ENCODE measurements at places on chromosomes 5 and 9.
A peak's percentile ranks its signal among the peaks of the same experiment; 100 is the strongest.

DNA sequence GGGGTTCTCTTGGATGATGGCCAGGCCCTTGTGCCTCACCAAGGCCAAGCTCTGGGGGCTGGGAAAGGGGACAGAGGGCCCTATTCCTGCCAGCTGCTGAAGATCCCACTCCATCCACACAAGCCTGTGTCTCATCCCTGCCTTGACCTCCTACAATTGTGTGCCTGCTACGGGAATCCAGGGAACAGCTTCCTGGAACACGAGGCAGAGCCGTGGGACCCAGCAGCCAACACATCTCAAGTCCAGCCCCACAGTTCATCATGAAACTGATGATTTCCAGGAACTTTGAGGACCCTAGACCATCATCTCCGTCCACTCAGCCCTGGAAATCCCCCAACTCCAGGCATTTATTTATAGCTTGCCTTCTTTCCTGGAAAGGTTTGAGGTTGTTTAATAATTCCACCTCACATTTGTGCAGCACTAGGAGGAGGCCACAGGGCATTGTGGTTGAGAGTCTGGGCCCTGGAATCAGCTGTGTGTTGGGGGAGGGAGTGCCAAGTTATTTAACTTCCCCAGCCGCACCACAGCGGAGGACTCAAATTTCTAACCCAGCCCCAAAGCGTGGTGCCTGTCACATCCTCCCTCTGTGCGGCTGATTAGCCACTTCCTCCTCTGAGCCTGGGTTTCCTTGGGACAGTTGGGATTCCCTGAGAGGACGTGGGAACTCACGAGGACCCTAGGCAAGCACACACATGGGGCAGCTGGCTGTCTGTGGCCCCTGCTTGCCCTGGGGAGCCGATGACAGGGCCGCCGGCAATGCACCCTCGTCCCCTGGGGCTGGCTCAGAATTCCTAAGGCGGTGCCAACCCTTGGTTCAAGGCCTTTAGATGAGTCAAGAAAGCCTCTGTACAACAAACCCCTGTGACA is 58.2 kb upstream of the GGTA1 start:
- peak; percentile 94 for DNase-seq

DNA sequence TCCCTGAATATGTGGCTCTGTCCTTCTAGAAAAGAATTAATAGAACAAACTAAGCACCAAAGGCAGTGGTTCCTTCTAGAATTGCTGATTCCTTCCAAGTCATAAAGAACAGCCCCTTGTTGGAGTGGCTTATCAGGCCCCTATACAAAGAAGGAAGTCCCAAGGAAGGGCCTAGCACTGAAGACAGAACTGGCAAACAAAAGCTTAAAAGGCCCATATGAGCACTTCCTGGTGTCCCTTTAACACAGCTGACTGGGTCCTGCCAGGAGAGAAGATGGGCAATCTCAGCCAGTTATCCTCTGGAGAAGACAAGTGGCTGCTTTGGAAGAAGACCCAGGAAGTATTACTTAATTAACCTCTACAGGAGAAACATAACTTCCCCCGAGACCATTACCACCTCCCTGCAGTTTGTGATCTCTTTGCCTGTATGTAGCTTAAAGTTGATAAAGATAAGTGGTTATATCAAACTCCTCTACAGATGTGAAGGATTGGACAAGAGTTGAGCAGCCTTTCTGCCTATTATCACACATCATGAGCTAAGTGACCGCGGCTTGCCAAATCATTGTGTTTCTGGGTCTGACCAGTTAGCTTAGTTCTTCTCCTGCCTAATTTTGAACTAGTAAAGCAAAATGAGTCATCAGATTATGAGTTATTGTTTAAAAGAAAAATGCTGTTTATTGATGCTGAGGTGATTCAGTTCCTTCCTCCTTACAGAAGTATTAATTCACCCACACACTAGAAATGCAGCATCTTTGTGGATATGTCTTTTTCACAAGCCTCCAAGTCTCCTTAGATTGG is 13.3 kb upstream of the STING1 start:
- DNase-seq: no peak

- no peak for DNase-seq
Observed at GRCh38 chr9:111389406-111389805, 59.4 kb upstream of the OR2K2 start.

- peak; percentile 39 for DNase-seq
Observed at GRCh38 chr5:1014781-1015221, 6.2 kb downstream of the NKD2 start.

DNA sequence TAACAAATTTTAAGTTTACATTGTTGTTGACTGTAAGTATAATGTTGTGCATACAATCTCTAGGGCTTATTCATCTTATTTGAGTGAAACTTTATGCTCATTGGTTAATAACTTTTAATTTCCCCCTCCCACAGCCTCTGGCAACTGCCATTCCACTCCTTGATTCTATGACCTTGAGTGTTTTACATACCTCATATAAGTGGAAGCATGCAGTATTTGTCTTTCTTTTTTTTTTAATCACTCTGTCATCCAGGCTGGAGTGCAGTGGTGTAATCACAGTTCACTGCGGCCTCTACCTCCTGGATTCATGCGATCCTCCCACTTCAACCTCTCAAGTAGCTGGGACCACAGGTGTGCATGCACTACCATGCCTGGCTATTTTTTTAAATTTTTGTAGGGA is 83.9 kb downstream of the KCTD16 start:
- no peak for DNase-seq

DNA sequence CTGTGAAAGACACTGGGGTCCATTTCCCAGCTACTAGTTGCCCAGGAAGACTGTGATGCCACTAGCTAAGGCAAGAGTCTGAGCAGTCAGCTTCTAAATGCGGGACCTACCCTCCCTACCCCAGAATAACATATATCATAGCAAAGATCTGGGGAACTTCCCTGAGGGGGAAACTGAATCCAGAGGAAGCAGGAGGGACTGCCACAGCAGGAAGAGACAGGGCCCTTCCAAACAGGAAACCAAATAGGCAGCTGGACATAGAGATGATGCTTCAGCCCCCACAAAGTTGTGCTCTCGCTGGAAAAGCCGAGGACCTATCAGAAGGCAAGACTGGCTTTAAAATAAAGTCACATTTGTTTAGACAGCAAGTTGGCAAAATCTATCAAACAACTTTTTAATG is 51.1 kb downstream of the KLHL3 start:
- DNase-seq: no peak

DNA sequence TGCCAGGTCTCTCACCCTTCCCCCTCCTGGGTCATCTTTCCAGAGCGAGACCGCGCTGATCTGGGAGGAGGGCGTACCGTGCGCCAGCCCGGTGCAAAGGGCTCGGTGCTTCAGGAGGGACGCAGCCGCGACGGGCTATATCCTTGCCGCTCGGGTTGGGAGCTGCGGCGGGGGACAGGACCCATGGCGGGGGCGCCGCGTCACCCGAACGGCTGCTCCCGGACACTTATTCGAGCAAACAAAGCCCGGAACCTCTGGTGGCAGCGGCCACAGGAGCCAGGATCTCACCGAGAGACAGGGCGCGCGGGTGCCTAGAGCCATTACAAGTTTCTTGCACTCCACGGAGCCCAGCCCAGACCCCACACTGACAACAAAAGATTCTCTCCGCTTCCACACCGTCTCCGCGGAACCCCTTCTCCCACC is 1.3 kb downstream of the SEMA6A start:
- DNase-seq: peak; percentile 78

DNA sequence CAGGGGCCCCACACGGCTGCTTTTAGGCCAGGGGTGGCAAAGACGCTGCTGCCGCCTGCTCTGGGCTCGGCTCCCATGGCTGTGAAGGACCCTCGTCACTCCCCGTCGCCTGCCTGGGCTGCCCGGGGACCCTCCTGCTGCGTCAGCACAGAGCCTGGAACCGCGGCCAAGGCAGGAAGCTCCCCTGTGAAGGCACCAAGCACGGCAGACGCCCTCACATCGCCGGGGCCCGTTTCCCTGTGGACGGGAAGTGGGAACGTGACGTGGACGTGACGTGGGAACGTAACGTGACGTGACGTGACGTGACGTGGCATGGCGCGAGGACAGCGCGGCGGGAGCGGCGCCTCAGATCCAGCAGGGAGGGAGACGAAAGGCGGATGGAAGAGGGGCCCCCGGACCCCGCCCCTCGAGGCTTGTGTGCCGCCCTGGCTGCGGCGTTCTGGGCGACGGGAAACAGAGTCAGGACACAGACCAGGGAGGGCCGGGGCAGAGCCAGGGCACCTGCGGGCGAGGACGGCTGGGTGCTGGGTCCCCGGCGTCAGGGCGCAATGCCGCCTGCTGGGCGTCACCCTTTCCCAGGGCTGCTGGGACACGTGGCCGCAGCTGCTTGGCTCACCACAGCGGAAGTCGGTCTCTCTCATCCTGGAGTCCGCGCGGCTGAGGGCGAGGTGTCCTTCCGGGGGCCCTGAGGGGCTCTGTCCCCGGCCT is 53.1 kb downstream of the MRPL36 start:
- DNase-seq: peak; percentile 72

DNA sequence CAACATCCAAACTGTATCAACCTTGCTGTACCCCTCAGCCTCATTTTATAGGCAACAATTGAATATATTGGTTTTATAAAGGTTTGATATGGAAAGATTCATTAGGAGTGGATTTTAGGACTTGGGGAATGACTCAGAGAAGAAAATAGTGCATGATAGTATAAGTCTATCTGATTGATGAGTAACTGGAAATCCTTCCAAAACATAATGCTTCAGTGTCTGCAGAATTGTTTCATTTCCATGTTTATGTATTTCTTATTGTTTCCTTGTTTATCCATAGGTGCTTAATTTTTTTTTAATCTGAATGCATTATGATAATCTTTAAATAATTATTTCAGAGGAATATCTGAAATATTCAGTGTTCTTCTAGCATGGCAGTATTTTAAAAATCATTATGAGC is 12.6 kb downstream of the JAK2 start:
- DNase-seq: no peak

DNA sequence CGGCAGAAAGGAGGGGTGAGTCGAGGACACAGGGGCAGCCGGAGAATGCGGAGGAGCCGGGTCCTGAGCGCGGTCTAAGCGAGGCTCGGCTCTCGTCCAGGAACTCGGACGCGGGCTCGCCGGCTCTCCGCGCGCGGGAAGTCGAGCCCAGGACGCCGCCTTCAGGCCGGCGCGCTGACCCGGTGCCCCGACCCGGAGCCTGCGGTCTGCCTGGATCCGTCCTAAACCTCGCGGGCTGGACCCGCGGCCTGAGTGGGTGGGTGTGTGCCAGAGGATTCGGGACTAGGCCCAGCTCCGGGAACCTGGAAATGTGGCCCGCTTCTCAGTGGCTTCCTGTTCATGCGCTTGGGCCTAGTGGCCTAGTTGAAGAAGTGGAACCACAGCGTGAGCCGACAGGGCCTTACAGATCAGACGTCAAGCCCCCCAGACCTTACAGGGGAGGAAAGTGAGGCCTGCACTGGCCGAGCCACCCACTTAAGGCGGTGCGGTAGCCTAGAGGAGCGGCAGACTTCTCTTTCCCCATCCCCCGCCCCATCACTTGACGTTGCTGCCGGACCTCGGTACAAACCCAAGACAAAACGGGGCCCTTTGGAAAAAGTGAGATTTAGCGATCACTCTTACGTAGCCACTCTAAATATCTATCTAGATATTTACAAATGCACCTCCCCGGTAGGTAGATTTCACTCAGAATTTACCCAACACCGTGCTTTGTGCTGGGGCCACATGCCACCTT is 1.2 kb downstream of the CDKN2B-AS1 start:
- DNase-seq: peak; percentile 69

DNA sequence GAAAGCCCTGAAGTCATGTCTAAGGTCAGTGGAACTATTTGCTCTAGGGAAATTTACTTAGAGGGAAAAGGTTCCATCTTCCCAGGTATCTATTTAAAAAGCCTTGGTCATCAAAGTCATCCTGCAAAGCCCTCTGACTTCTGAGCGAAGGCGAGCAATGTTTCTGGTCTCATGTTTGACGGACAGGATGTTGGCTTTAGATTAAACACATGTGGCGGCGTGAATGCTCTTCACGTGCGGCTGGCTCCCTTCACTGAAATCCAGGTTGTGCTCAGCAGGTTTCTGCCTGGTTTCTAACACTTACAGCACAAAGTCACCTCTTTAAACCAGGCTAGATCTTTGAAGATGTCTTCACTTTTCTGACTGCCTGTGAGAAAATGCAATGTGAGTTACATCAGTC is 5.7 kb upstream of the ZBTB34 start:
- no peak for DNase-seq

DNA sequence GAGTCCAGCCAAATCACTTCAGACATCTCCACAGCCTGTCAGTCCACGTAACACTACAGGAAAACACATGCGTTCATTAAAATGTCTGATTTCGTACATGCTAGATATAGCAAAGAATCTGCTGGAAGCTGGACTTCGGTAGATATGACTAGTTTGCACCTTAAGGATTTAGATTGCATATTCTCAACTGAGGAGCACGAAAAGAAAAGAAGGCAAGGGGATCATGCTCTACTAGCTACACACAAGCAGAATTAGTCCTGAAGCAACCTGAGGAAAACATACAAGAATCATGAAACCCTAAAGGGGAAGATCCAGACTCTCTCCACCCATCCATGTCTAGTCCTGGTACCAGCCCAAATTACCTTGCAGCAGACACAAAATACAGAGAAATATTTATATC is 36.1 kb upstream of the SSBP2 start:
- DNase-seq: no peak

DNA sequence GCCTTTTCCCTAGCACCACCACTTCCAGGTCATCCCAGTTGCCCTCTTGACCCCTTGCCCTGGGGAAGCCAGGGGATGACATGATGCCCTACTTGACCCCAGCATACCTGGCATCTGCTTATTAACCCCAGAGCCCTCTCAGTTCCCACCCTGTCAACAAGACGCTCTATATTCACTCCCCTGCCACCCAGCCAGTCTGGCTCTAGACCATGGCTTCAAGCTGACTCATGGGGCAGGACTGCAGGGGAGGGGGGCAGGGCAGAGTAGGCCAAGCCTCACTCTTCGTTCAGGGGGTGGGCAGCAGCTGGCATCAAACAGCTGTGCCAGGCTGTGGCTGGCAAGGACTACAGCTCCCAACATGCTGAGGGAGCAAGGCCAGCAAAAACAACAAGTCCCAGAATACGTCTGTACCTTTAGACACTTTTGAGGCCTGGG is 5.3 kb downstream of the ATOSB start:
- peak; percentile 92 for DNase-seq

DNA sequence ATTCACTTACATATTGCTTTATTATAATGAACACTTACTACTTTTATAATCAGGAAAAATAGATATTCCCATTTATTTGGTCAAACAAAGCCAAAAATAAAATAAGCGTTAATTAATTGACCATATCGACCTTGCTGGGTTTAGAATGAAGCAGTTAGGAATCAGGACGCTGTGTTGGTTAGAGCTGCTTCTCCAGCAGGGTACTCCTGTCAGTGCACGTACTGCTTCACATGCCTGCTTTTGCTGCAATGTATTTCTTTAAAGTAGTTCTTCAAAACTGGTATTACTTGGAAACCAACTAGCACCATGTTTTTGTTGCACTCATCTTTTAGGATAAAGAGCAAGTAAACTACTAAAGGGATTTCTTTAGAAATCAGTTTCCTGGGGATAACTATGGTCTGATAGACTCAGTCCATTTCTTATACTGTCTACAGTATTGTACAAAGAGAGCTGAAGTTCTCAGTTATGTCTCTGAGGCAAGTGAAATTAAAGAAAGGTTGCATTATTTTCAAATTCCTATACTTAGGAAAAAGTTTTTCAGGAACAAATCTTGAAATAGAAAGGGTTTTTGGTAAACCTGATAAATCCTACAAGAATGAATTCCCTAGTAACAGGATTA is 6.8 kb upstream of the TRMO start:
- DNase-seq: no peak

GRCh38 chr5:1952444-1953099 is 69.8 kb upstream of the IRX4 start:
- no peak for DNase-seq

- DNase-seq: no peak
Observed at GRCh38 chr5:73825736-73826135, 199.7 kb downstream of the ARHGEF28 start.
